Mesendoderm (in vitro differentiated cells): ENCODE measurements at places on chromosomes 12 and 14.

GRCh38 chr12:124261885-124262284 lies 33.0 kb upstream of the RFLNA start:
- no peaks in the 10 kb centered on the region for H3K27me3 ChIP-seq
- H3K27ac ChIP-seq = no peak overlapping the region
- no peak overlapping the region for H3K4me3 ChIP-seq

DNA sequence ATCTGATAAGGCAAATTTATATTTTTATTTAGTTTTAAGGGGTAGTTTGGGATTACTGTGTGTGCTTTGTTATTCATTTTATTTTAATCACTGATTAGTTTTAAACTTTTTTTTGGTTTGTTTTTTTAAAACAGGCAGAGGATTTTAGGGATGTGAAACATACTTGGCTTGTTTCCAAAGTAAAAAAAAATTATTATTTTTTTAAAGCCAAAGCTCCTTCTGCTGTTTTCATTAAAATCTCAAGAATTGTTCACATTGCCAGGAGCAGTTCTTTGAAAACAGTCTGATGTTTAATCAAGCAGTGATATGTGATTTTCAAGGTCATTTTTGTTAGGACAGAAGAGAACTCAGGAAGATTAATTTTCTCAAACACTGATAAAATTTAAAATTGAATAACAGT lies 11.2 kb downstream of the TTC8 start:
- no peak overlapping the region for H3K4me3 ChIP-seq
- no peak for DNase-seq
- peaks cover 2% of the 10 kb centered on the region for H3K36me3 ChIP-seq
- H3K27ac ChIP-seq = no peak overlapping the region

DNA sequence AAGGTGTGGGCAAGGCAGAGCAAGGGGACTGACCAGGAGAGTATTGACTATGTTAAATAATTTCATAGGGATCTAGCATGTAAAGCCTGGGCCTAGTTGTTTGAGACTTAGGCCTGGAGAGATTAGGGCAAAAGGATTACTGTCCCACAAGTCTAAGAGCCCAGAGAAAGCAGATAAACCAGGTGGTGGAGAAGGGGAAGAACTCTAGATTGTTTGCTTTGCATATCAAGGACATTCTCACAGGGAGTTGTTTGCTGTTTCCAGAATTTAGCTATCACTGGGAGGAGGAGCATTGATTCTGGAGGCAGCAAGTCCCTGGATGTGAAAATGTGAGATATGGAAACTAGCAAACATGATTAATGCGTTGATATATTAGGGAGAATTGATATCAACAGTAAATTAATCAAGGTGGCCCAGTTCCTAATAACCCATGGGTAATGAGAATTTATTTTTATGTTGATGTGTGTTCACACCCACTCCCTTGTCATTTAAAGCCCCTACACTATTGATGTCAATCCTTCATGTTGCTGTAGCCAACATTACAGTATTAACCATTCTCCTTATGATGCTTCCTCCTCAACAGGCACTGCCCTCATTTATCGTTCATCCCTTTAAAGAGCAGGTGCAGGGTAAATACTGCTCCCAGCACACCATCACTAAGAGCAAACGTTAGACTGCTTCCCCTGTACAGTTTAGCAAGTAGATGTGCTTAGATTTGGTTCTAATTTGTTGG lies 1666.7 kb upstream of the FLRT2 start:
- H3K4me3 ChIP-seq = no peak overlapping the region
- H3K36me3 ChIP-seq = no peaks in the 10 kb centered on the region
- DNase-seq = peak; percentile 80
- no peak overlapping the region for H3K27ac ChIP-seq
- H3K4me1 ChIP-seq = peaks cover 5% of the 10 kb centered on the region

DNA sequence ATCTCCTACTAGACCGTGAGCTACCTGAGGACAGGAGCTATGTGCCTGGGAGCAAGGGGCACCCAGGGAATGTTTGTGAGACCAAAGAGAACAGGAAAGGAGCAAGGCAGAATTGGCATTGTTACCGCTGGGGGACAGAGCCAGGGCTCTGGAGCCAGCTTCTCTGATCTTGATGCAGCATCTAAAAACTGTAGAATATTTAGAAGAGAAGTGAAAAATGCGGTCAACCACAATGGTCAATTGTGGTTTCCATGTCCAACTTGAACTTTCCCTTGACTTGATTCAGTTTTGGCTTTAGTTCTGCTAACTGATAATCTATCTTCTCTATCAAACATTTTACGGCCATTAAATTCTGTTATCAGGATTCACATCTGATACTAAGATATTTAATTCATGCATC lies 201.2 kb downstream of the ANO4 start:
- no peaks in the 10 kb centered on the region for H3K36me3 ChIP-seq
- no peaks in the 10 kb centered on the region for H3K27me3 ChIP-seq
- no peak overlapping the region for H3K27ac ChIP-seq
- H3K4me3 ChIP-seq = no peak overlapping the region
- H3K4me1 ChIP-seq = no peaks in the 10 kb centered on the region

DNA sequence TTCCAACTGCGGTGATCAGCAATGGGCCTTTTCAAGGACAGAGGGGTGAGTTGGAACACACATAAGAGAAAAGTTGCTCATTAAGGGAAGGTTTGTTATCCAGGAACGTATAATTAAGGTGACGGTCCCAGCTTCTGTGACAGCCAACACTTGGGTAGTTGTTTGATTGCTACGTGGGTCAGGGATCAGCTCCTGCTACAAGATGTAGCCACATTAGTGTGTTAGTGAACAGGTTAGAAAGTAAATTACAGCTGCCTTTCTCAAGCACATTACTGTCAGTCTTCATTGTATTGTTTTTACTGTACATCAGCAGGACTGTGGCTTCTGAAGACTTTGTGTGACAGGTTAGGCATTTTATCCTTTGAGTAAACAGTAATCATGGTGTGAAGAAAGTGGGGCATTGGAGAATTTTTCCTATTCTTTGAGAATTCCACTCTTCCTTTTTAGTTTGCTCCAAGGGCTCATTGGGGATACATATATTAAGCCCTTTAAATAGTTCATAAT lies 230.5 kb downstream of the EGLN3 start:
- H3K4me3 ChIP-seq = no peak overlapping the region
- no peak overlapping the region for H3K27ac ChIP-seq
- no peaks in the 10 kb centered on the region for H3K27me3 ChIP-seq
- no peaks in the 10 kb centered on the region for H3K4me1 ChIP-seq

GRCh38 chr12:53046655-53047220 lies 3.1 kb upstream of the TNS2 start:
- H3K27me3 ChIP-seq = no peaks in the 10 kb centered on the region
- no peaks in the 10 kb centered on the region for H3K36me3 ChIP-seq
- peak; percentile 81 for DNase-seq

- peak; percentile 98 for DNase-seq
- H3K27ac ChIP-seq = no peak within 1 kb of the TSS
- peaks cover 73% of the 10 kb centered on the region for H3K27me3 ChIP-seq
- peak within 1 kb of the TSS; percentile 36 for H3K4me3 ChIP-seq
Observed at GRCh38 chr14:36661506-36662257, at the start of gene PAX9. PAX9 (plus strand) TSS chr14:36661860; CDS start chr14:36662090, 230 bp downstream.

DNA sequence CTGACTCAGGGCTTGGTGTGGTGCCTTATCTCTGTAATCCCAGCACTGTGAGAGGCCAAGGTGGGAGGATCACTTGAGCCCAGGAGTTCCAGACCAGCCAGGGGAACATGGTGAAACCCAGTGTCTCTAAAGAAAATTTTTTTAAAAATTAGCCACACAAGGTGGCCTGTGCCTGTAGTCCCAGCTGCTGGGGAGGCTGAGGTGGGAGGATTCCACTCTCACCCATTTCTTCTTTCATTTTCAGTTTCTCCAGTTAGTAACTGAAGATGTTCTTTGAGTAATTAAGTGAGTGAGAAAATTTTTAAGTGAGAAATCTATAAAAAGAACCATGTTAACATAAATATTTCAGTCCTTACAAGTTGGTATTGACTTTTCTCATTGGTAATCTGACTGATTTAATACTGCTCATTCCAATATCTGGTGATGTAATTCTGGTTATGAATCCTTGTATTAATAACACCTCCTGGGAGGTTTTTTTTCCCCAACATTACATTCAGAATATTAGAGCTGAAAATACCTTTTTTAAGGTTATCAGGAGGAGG lies 6.1 kb downstream of the METTL3 start:
- H3K27ac ChIP-seq = no peak overlapping the region
- peaks cover 3% of the 10 kb centered on the region for H3K4me1 ChIP-seq
- no peak for DNase-seq
- no peak overlapping the region for H3K4me3 ChIP-seq
- no peaks in the 10 kb centered on the region for H3K27me3 ChIP-seq
- peaks cover 6% of the 10 kb centered on the region for H3K36me3 ChIP-seq

GRCh38 chr14:33918256-33918655 lies 32.6 kb downstream of the EGLN3 start:
- no peak for DNase-seq
- no peak overlapping the region for H3K27ac ChIP-seq
- no peak overlapping the region for H3K4me3 ChIP-seq
- peaks cover 7% of the 10 kb centered on the region for H3K4me1 ChIP-seq
- no peaks in the 10 kb centered on the region for H3K27me3 ChIP-seq
- H3K36me3 ChIP-seq = no peaks in the 10 kb centered on the region

DNA sequence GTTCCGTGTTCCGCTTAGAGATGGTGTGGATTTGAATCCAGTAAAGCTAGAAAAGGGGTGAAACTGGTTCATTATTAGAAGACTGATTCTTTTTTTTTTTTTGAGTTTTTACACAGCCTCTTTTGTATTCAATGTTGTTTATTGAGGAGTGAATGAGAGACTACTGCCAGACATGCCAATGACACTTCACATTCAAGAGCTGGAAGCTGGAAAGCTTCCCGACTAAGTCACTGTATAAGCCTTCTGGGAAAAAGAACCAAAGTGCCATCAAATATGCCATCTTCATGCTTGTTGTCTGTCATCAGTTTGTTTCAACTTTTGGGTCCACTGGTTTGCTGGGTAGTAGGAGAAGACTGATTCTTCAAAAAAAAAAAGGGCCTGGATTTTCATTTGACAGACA lies 164.8 kb downstream of the ATP23 start:
- no peak for DNase-seq
- H3K27ac ChIP-seq = no peak overlapping the region
- no peaks in the 10 kb centered on the region for H3K4me1 ChIP-seq
- no peaks in the 10 kb centered on the region for H3K36me3 ChIP-seq

DNA sequence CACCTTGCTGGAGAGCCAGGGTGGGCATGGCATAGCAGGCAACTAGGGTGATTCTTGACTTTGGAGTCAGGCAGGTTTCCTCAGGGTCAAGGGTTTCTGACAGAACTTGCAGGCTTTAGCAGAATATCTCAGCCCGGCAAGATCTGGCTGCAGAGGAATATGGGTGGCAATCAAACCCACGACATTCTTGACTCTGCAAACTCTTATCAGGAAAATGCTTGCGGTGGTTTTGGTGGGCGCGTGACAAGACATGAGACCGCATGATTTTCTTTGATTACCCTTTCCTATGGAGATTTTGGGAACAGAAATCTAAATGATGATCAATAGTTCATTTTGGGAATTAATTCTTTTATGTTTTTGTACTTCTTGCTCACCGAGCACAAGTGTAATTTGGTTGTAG lies 449.5 kb downstream of the VRK1 start:
- no peak for DNase-seq
- H3K27ac ChIP-seq = no peak overlapping the region
- H3K4me1 ChIP-seq = no peaks in the 10 kb centered on the region
- H3K36me3 ChIP-seq = no peaks in the 10 kb centered on the region
- H3K4me3 ChIP-seq = no peak overlapping the region

DNA sequence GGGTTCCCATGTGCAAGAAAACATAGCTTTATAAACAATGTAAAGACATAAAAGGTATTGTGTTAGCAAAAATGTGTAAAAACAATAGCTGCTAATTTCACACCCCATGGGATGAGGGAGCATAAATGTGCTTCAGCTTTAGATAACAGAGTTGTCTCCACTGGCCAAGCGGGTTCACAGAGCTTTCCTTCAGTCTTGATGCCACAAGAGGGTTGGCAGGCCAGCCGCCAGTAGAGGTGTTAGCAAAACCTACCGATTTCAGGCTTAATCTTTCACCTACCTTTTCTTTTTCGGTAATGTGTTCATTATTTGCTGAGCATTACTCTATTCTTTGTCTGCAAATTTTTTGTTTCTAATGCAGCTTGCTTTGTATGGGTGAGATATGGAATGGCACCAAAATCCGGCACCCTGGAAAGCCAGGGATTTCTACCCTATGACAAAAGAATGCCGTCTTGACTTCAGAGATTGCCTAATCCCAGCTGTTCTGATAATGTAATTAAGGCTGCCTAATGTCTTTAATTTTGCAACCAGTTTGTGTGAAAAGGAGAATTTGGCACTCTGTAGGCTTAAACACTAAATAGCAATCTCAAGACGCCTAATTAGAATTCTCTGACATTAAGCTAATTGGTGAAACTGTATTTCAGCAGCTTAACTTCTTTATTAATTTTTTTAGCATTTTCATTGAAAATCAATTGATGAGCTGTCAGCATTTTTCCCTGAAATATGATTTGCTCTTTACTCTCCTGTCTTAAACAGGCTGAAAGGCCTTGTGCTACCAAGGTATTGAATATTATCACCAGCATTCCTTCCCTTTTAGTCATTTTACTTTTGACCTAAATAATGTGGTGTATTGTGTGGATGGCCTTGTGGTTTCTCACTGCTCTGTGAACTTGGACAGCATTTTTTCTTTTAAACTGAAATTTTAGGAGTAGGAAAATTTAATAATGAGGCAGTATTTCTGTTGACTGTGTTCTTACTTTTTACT lies 60.7 kb downstream of the POLR3B start:
- H3K4me3 ChIP-seq = no peak overlapping the region
- H3K36me3 ChIP-seq = no peaks in the 10 kb centered on the region
- no peaks in the 10 kb centered on the region for H3K27me3 ChIP-seq
- H3K4me1 ChIP-seq = no peaks in the 10 kb centered on the region
- peak; percentile 56 for DNase-seq

DNA sequence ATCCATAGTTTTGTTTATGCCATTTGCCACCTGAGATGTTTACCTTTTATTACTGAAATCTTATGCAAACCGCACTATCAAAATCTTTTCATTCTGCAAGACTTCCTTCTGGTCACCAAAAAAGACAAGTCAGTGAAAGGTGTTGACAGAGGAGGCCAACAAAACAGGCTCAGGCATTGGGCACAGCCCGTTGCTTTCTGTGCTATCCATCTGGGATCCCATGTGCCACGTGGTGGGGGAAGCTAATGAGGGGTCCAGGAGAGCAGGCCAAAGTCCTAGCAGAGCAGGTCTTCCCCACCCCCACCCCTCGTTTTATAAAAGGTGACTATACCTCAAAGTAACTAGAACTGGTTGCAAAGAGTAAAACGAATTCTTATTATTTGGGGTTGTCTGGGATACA lies 1.2 kb downstream of the ALDH1L2 start:
- DNase-seq = no peak
- H3K27me3 ChIP-seq = no peaks in the 10 kb centered on the region
- no peak overlapping the region for H3K27ac ChIP-seq
- H3K4me1 ChIP-seq = no peaks in the 10 kb centered on the region
- no peak overlapping the region for H3K4me3 ChIP-seq
- no peaks in the 10 kb centered on the region for H3K36me3 ChIP-seq
